ENCODE measurements at places on chromosomes 12 and 14.
A peak's percentile ranks its signal among the peaks of the same experiment; 100 is the strongest.

DNA sequence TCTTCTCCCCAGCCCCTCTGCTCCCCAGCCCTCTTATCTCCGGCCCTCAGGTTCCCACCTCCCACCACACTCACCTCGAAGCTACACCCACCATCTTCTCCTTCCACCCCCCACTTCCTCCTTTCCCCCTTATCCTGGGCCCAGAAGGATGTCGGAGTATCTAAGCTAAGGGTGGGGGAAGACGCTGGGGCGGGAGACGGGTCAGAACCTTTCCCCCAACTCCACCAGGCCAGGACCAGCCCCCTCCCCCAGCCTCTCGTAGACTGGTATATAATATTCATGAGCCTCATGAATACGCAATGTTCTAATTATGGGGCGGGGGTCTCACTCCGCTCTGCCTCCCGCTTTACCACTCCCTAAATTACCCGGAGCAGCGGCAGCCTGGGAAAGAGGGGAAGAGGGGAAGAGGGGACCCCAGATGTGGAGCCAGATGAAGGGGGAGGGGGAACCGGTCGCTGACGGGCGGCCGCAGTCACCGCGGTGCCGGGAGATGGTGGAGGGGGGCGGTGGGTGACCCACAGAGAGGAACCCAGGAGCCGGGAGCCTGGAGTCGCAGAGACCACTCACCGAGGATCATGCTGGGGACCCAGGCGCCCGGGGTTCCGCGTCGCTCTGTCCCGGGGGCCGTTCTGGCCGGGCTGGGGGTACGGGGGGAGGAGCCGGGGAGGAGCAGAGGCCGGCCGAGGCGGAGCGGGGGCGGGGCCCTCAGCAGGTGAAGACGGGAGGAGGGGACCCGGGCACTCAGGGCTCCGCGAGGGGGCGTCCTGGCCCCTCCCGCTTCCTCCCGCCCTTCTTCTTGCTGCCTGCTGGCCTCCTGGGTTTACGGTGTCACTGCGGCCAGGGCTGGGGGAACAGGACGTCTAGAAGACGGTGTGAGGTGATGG lies 6.4 kb upstream of the ZNF385A start:
- DNase-seq = no peak

GRCh38 chr14:52400846-52401245 lies 86.7 kb downstream of the PTGER2 start:
- no peak for DNase-seq

DNA sequence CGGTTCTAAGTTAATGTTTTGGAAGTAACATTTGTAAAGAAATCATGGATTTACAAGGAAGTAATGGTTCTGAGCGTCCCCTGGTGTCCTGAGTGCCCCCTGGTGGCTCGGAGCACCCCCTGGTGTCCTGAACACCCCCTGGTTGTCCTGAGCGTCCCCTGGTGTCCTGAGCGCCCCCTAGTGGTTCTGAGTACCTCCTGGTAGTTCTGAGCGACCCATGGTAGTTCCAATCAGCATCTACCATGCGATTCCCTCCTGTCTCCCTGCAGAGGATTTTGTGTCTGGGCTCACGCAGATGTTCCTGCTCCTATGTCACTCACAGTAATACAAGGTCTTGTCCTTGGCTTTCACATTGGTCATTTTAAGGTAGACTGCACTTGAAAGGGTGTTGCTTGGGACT lies 1352.9 kb downstream of the TMEM121 start:
- DNase-seq = peak; percentile 43

DNA sequence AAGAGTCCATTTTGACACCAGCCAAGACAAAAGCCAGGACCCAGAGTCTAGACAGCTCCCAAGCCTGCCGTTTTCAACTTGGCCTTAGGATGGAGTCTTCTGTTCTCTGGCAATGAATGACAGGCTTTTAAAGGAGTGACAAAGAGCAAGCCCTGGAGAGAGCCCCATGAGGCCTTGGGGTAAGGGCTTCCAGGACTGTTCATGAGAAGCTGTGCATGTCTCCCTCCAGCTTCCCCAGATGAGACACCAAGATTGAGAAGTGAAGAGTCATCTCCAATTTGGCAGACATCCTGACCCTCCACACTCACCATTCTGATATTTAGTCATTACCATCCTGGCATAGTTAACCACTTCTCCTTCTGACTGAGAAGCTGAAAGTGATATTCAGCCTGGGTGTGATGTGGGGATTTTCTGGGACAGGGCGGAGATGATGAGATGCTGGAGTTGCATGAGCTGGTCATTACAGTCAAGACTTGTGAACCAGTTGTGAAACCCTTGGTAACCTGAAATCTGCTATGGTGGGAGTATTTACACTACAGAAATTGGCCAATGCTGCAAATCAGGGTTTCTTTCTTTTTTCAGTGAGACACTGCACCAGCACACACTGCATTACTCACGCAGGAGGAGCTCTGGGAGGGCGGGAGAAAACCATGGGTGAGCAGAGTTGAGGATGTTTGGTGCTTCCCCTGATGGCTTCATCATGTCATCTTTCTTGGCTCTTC lies 77.8 kb downstream of the VCPKMT start:
- DNase-seq = no peak

- no peak for DNase-seq
These were observed 18.0 kb downstream of the LRTM2 start for GRCh38 chr12:1838205-1838993.

- DNase-seq = no peak
These were observed 281.8 kb downstream of the KSR2 start for GRCh38 chr12:117686911-117687377.

DNA sequence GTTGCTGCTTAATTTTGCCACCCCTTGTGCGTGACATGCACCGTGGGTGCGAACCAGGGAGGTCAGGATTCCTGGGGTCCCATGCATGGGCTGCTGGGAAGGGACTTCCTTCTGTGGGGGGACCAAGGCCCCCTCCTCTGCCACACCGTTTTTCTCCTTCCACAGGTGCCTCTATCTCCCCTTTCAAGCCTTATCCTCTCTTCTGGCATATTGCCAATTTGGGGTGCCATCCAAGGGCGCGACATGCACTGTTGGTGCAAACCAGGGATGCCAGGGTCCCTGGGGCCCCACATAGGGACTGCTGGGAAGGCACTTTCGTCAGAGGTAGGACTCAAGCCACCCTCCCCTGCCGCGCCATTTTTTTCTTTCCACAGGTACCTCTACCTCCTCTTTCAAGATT lies 289.0 kb downstream of the ALG10 start:
- no peak for DNase-seq

DNA sequence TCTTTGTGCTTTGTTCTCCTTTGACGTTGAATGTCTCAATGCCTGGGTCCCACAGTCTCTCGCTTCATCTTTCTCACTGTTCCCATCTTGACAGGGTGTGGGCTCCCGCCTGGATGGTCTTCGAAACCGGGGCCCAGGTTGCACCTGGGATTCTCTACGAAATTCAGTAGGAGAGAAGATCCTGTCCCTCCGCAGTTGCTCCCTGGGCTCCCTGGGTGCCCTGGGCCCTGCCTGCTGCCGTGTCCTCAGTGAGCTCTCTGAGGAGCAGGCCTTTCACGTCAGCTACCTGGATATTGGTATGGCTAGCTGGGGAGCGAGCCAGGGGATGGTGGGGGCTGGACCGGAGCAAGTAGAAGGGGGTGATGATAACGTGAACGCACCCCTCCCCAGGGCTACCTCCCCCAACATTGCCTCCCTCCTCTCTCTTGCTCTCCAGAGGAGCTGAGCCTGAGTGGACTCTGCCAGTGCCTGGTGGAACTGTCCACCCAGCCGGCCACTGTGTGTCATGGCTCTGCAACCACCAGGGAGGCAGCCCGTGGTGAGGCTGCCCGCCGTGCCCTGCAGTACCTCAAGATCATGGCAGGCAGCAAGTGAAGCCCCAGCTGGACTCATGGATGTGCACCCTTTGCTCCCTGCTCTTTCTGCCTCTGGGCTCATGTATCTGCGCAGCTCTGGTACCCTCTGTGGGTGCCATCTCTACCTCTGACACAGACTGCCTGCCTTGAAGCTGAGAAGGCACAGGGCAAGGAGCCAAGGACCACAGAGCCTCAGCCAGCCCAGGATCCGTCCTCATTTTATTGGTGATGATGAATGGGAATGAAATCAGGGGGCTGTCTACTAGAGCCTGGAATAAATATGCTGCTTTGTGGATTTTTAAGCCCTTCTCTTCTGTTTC lies 1.5 kb downstream of the NPFF start:
- DNase-seq = no peak

DNA sequence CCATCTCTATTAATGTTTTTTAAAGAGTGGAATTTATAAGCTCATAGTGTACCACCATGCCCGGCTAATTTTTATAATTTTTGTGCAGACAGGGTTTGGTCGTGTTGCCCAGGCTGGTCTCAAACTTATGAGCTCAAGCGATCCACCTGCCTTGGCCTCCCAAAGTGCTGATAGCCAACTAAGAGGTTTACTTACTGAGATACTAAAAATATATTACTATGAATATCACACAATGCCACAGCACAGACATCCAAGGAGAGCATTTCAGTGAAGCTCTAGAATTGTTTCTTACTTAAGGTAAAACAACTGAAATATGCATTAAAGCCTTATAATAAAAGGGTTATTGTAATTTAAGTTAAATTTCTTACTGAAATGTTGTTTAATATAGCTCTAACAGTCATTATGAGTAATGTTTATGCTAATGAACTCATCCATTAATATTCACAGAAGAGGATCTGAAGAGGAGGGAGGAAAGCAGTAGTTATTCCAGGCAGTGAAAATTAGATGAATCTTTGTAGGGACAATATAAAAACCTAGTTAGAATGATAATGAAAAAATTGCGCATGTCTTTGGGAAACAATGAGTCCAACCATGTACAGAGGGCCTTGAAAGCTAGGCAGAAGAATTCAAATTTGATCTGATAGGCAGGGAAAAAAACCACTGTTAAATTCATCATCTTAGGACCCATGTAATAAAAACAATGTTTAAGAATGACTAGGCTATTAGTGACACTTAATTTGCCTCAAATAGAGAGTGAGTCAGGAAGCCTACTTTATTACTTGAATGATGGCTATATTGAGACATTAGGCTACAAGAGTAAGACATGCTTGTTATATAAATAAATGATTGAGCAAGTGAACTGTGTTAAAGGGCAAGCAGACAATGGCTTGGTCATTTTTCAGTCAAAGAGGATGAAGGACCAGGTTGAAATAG lies 99.2 kb downstream of the SLC41A2 start:
- no peak for DNase-seq
